Stimulated activated naive CD4-positive, alpha-beta T cell (primary cell): ENCODE measurements at places on chromosomes 5 and 9.

DNA sequence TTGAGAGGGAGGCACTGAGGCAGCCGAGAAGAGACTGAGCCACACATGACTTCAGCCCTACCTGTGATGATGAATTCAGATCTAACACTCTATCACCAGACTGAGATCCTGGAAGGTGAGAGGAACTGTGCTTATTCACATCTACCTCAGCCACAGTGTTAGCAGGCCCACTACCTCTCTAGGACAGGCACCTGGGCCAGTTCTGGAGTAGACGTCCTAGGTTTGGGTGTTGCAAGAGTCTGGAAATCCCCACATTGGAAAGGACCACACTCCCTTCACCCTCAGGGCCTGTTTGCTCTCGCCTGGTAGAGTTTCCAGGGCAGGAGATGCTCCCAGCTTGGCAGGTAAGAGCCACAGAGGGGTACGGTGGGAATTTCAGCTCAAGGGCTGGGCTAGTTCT is 113.8 kb upstream of the CCL21 start:
- no peak for DNase-seq

GRCh38 chr5:43425983-43426382 is 13.8 kb upstream of the CCL28 start:
- DNase-seq: no peak

DNA sequence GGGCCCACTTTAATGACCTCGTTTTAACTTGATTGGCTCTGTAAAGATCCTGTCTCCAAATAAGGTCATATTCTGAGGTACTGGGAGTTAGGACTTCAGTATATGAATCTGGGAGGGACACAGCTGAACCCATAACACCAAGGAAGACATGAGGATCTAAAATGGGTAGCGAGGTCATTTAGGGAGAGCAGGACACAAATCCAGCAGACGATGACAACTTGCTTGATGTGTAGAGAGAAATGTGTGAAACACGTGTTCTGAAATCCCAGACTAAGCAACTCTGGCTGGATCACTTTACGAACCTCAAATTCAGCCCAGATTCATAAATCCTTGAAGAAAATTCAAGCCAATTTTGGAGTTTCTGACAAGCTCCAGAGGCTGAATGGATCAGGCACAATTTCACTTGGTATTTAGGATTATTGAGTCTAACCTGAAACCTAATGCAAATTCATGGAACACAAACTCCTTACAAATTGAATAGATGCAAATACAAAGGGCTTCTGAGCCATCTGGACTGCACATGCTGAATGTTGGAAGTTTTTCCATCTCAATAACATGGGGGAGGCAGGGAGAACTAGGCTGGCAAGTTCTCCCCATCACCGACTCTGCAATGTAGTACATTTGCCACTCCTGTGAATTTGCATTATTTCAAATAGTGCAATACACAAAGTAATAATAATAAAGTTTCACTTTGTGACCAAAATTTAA is 74.0 kb upstream of the SLC30A5 start:
- no peak for DNase-seq

DNA sequence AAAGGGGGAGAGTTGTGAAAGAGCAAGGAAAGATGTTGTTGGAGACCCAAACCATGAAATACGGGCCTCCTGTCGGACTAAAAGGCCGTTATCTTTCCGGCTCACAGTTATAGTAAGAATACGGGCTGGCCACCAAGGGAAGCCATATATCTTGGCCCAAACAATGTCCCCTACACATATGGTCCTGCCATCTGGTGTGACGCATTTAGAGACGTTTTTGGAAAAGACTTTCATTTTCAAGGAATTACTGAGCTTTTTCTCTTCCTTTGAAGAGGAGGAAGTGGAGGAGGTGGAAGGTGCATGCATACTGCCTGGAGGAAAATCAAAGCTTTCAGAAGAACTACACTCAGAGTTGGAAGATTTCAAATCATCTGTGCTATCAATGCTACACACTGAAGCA is 26.7 kb downstream of the PWWP2A start:
- DNase-seq: no peak

DNA sequence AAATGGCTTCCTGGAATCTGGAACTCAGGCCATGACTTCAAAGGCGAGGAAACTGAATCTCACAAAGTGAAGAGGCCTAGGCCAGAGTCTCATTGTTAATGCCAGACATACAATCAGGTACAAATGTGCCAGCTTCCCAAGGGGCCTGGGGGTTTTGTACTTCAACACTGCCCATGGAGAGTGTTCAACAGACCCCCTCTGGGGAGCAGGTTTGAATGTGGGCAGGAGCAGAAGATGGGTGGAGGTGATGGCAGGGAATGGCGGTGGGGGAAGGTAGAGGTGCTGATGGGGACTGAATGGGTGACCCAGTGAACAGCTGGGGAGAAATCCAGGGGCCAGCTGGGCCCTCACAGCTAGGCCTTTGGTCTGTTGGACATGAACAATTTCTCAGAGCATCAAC is 12.0 kb downstream of the FOXI1 start:
- DNase-seq: no peak

DNA sequence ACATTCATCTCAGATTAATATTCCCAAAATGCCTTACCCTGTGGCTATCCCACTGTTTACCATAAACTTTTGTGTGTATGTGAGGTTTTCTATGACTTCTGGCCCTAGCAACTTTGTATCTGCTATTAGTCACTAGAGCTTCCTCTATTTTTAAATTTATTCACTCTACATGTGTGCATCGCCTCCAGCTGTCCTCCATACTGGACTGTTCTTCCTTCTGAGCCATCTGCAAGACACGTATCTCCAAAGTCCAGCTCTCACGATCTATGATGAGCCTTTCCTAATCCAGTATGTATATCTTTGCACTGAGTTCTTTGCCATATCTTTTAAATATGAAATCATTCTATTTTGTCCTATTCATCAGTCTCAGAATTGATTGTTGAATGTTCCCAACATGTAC is 1.7 kb upstream of the GNG10 start:
- DNase-seq: no peak

DNA sequence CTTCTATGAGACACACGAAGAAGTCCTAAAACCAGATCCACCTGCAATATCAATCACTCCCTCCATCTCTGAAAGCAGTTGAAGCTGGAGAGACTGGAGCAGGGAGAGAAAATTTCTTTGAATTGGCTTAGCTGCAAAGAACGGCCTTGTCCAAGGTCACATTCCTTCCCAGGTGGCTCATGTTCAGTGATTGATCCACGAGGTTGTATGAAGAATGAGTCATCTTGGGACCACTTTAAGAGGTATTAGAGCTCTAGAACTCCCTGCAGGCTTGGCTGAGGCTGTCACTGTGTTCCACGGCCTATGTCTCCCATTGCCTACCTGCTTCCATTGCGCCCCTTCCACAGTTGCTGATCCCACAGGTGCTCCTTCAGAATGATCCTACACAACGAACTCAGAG is 68.2 kb downstream of the HMHB1 start:
- DNase-seq: no peak

- DNase-seq: no peak
These were observed 1151.6 kb upstream of the CDH9 start for GRCh38 chr5:28190011-28190410.

- no peak for DNase-seq
These were observed 14.9 kb downstream of the DEPDC1B start for GRCh38 chr5:60685028-60685427.

DNA sequence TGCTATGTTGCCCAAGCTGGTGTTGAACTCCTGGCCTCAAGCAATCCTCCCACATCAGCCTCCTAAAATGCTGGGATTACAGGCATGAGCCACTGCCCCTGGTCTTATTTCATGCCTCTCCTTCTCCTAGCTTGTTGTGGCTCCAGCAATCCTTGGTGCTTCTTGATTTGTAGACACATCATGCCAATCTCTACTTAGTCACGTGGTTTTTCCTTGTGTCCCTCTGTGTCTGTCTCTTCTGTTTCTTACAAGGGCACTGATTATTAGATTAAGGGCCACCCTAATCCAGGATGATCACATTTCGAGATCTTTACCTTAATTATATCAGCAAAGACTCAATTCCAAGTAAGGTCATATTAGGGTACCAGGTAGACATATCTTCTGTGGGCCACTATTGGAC is 9.2 kb upstream of the IL31RA start:
- DNase-seq: no peak

GRCh38 chr9:135741276-135742219 is 39.6 kb downstream of the KCNT1 start:
- DNase-seq: no peak

DNA sequence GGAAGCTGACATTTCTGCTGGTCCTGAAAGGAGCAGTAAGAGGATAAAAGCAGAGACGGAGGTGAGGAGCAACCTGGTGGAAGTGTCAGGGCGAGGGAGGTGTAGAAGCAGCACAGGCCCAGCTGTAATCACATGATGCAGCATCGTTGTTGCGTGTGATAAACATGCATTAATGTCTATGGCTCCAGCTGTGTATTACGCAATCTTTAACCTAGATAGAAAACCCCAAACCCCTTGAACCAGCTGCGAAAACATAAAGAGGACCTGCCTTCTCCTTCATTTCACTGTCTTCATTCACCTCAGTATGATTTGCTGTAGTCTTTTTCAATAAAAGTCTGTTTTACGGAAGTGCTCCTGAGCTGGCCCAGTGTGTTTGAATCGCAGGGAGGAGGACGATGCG is 162.9 kb downstream of the NTRK2 start:
- no peak for DNase-seq

DNA sequence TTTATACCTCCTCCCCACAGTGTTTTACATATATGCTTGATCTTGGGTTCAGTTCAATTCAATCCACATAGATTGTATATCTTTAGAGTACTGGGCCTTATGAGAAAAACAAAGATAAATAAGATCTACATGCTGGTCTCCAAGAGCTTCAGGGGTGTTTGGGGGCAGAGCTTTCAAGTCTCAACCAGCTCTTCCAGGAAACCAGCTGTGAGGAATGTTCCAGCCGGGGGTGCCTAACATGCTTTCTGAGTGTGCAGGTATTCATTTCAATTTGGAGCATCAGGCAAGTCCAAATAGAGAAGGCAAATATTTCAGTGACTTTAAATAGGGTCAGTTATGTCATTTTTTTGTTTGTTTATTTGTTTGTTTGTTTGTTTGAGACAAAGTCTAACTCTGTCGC is 5.7 kb upstream of the RAPGEF1 start:
- DNase-seq: no peak

- DNase-seq: no peak
These were observed 56.7 kb upstream of the PCA3 start for GRCh38 chr9:76707510-76707909.

DNA sequence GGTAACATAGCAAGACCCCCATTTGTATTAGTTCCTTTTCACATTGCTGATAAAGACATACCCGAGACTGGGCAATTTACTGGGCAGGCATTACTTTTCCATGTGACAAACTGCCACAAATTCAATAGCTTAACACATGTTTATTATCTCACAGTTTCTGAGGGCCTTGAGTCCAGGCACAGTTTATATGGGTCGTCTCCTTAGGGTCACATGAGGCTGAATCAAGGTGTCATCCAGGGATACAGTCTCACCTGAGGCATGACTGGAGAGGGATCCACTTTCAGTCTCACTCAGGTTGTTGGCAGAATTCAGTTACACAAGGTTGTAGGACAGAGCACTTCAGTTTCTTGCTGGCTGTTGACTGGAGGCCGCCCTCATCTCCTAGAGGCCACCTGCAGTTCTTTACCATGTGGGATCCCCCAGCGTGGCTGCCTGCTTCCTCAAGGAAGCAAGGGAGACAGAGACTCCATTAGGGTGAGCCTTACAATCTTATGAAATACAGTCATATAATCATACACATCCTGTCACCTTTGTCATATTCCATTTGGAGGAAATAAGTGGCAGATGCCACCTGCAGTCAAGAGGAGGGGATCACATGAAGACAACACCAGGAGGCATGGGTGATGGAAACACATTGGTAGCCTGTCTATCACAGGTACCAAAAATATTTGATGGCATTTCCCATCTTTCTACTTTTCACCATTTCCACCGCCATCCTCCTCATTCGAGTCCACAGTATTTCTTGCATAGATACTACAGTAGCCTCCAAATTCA is 15.1 kb upstream of the ERAP1 start:
- DNase-seq: peak; percentile 18

GRCh38 chr9:72949244-72949582 is 3.6 kb downstream of the ALDH1A1 start:
- no peak for DNase-seq

- DNase-seq: no peak
These were observed 149.4 kb upstream of the MRPS30 start for GRCh38 chr5:44659334-44659733.

DNA sequence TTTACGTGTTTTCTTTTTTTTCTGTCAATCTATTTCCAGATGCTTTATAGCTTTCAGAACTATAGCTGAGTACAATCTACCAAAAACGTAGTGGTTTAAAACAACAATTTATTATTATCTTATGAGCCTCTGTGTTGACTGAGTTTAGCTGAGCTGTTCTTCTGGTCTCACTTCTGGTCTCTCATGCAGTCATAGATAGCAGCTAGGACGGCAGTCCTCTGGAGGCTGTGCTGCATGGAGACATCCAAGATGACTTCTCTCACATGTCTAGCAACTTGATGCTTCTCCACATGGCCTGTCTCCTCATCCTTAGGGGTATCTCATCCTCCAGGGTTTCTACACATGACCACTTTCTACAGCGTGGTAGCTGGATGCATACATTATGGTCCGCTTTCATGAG is 22.0 kb upstream of the RAD23B start:
- no peak for DNase-seq

- no peak for DNase-seq
These were observed 1359.1 kb upstream of the CDH9 start for GRCh38 chr5:28397502-28397941.

DNA sequence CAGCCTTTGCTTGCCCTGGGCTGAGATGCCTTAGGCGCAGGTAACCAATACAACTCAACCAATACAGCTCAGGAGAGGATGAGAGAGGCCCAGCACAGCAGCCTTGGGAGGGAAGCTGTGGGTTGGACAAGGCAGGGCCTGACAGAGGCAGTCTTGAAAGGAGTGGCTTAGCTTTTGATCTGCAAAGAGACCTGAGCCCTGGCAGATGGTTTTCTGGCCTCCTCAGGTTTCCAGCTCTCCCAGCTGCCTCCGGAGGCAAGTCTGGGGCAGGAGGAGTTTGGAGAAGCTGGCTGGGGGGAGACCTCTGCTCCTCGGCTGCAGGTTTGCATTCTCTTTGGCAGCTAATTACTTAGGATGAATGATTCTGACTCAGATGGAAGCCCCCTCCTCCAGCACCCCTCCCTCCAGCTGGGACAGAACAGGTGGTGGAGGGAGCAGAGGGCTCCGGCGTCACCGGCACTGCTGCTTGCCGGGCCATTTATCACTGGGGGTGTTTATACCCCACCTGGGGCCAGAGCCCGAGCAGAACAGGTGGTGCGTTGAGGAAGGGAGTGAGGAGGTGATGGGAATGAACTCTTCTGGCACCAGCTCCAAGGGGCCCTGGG is 50.8 kb downstream of the TSPAN17 start:
- DNase-seq: no peak

DNA sequence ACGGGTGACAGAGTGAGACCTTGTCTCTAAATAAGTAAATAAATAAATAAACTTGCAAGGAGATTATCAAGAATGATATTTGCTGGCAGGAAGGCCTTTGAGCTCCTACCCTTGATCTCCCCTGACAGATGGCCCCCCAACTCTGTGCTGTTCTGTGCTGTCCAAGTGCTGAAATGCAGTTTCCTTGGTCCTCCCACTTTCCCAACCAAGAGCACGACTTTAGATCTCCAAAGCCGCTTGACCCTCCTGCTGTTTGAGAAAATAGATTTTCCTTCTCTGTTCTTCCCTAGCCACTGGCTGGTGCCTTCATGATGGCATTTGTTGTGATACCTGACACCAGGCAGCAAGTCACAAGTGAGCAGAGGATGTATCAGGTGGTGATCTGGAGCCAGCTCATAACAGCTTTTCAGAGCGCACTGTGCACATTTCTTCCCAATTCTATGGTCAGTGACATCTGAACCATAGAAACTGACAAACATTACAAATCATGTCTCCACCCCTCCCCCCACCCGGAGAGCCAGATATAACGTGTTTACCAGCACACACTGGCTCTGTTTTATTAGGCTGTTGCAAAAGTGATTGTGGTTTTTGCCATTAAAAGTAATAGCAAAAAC is 80.0 kb upstream of the PUM3 start:
- DNase-seq: no peak
